ENCODE measurements at places on chromosomes 12 and 14.
A peak's percentile ranks its signal among the peaks of the same experiment; 100 is the strongest.

DNA sequence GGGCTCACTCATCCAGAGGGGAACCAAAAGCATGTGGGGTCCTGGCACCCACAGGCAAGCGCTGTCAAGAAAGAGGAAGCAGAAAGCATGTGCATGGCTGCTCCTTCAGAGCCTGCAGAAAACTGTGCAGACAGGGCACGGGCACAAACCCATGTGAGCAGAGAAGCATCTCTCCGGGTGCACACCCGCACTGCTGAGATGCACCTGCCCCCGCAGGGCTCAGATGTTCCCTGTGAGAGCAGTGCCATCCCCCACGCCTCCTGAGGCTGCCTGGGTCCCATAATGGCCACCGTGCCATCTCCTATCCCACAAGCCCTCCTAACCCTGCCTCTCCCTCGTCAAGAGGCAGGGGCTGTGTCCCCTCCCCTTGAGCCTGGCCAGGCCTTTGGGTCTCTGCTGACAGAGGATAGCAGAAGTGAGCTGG is 32.3 kb upstream of the INF2 start:
- peak; percentile 26 for DNase-seq

- DNase-seq, result no peak
Observed at GRCh38 chr12:123115409-123116121, 35.3 kb downstream of the PITPNM2 start.

GRCh38 chr14:73633116-73634010 is 11.4 kb upstream of the DNAL1 start:
- DNase-seq, result peak; percentile 75

DNA sequence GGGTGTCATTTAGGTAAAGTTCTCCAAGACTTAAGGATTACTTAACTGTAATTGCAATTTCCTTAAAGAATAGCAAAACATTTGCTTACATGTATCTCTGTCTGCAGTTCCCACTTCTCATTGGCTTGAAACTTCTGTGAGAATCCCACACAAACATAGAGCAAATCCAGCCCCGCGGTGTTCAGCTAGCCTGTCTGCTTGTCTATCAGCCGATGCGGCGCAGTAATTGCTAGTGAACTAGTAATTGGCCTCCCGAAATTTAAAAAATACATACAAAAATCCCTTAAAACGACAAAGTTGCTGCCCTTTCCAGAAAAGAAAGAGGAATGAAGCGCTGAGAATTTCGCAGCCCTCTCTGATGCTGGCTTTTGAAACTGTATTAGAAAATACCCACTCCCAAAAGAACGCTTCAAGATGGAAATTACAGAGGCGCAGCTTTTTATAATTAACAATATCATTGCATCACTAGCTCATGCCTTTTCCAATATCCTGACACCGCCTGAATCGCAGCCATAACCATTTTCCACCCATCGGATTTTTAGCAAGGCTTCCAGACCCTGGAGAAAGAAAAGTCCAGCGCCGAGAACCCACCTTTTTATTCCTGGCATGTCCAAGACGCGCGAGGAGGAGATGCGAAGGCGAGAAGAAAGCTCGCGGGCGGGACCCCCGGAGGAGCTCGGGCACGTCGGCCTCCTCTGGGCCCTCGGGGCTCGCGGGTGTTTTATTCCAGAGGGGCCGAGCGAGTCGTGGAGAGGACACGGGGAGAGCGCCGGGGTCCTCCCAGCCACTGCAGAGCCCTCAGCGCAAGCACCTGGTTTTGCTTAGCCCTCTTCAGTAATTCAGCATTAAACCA is 646 bp downstream of the FBLN5 start:
- DNase-seq, result peak; percentile 74
